ENCODE measurements at places on chromosomes 12 and 14.

DNA sequence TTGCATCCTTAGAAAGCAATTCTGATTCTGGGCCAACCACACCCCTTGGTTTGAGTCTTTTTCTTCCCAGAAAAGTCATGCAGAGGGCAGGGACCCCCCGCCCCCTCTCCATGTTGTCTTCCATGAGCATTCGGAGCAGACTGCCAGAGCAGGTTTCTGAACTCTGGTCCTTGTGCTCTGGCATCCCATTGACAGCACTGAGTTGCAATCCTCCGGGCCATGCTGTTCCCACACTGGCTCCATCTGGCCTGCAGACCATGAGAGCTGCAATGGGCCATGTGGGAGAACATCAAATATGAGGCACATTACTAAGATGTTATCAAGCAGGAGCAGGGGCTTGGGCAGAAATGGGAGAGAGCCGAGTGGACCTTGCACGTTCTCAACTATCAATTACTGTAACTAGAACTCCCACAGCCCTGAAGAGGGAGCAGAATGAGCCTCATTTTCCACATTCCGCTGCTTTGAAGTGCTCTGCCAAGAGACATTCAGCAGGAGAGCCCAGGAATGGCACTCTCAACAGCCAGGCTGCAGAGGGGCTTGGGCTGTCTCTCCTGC is 157.4 kb downstream of the STXBP6 start:
- no peaks in the 10 kb centered on the region for H3K27me3 ChIP-seq
- no peak overlapping the region for H3K4me3 ChIP-seq
- no peak overlapping the region for H3K27ac ChIP-seq
- H3K36me3 ChIP-seq: no peaks in the 10 kb centered on the region
- DNase-seq: no peak
- peaks cover 20% of the 10 kb centered on the region for H3K4me1 ChIP-seq

DNA sequence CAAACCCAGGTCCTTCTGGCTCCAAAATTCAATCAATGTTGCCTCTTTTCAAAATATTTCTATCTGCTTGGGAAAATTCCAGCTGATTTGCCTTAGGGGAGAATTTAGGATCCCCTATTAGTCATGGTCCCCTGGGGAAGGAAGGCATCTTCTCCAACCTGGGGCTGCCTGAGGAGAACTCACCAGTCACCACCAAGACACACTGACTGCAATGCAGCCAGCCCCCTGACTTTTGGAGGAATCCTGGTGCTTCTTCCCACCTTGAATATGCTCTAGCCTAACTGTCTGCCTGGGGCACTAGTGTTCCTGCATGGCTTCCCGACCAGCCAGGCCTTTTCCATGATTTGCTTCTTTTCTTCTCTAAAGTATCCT is 71.8 kb upstream of the BCL2L14 start:
- H3K36me3 ChIP-seq: no peaks in the 10 kb centered on the region
- DNase-seq: no peak
- H3K27me3 ChIP-seq: no peaks in the 10 kb centered on the region
- no peak overlapping the region for H3K4me3 ChIP-seq
- no peak overlapping the region for H3K27ac ChIP-seq

DNA sequence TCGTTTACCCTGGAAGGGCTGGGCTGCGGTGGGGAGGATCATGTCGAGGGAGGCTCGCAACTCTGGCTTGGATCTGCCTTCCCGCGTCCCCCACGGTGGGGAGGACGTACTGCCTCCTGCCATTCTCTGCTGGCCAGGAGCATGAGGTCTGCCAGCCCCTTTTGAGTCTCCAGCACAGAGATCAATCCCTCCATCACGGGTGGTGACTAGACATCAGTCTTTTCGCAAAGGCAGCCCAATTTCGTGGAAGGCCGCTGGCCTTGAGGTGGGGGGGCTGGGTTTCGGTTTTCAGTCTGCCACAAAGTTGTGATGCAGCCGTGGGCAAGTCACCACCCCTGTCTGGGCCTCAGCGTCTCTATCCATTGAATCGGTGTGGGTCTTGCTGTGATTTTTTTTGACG is 62.2 kb downstream of the PRMT8 start:
- H3K27me3 ChIP-seq: no peaks in the 10 kb centered on the region
- H3K4me3 ChIP-seq: no peak overlapping the region
- no peak overlapping the region for H3K27ac ChIP-seq
- no peaks in the 10 kb centered on the region for H3K36me3 ChIP-seq

DNA sequence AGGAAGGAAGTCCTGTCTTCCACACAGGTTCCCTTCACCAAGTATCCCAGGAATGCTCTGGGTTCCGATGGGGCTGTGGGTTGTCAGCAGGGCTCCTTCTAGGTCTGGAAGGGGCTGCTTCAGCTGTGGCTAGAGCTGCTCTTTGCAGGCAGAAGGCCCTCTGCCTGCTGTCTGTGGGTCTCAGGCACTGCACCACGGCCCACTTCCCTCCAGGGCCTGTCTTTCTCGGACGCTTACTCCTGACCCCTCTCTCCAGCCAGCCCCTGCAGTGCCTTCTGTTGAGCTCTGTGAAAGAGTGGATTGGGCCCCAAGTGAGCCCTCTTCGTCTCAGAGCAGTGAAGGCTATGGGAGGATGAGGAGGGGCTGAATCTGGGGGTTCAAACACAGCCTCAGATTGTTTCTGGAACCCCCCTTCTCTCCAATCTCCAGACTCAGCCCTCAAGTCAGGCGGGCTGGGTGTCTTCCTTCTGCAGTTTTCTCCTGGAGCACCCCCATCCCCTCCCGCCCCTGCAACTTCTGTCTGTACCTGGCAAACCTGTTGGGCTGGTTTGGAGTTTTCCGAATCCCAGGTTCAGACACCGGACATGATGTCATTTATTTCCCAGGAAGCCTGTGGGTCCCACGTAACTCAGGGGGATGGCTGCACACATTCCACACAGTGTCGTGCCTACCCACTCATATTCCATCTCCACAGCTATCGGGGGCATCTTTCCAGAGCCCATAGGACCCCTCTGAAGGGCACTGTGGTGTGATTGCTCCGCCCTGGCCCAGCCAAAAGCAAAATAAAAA is 24.9 kb upstream of the SPPL3 start:
- DNase-seq: peak; percentile 62
- H3K27me3 ChIP-seq: no peaks in the 10 kb centered on the region
- no peaks in the 10 kb centered on the region for H3K4me1 ChIP-seq
- H3K27ac ChIP-seq: peak overlapping the region; percentile 5
- H3K4me3 ChIP-seq: no peak overlapping the region

- peak overlapping the region; percentile 87 for H3K4me3 ChIP-seq
- H3K27ac ChIP-seq: peak overlapping the region; percentile 96
- DNase-seq: no peak
These were observed 450 bp downstream of the SINHCAF start for GRCh38 chr12:31325524-31325875.

- DNase-seq: no peak
- no peak overlapping the region for H3K4me3 ChIP-seq
- no peaks in the 10 kb centered on the region for H3K27me3 ChIP-seq
- no peaks in the 10 kb centered on the region for H3K4me1 ChIP-seq
- H3K27ac ChIP-seq: no peak overlapping the region
These were observed 110.7 kb downstream of the NAV3 start for GRCh38 chr12:77941401-77941800.

Measured in pancreas (tissue), 10 donors.